Stimulated activated CD4-positive, alpha-beta T cell treated with anti-CD3 and anti-CD28 coated beads, Interleukin-12 subunit alpha, Interleukin-12 subunit beta, amount 100 ng/mL, for 4 hours (primary cell): ENCODE measurements at places on chromosomes 1 and 21.

GRCh38 chr1:186206048-186206570 is 168.9 kb downstream of the TPR start:
- no peak for DNase-seq

GRCh38 chr1:8166406-8166805 is 140.3 kb upstream of the ERRFI1 start:
- DNase-seq: no peak

DNA sequence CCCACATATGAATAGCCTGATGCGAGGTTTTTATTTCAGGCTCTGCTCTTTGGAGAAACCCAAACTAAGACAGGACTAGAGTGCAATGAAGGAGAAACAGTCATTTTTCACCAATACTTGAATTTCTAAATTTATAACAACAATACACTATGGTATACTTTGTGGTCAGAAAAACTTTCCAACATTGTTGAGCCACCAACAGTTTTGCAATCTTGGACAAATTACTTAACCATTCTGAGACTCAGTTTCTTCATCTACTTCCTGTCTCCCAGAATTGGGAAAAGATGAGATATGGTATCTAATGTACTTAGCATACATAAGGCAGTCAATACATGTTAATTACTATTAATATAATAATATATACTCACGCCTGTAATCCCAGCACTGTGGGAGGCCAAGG is 519.8 kb upstream of the PLXNA2 start:
- DNase-seq: no peak

GRCh38 chr1:156806512-156807440 is 9.9 kb downstream of the SH2D2A start:
- no peak for DNase-seq

GRCh38 chr1:234861761-234862160 is 251.8 kb upstream of the IRF2BP2 start:
- DNase-seq: no peak
